Inflammatory macrophage (primary cell): ENCODE measurements at places on chromosomes 5 and 9.
A peak's percentile ranks its signal among the peaks of the same experiment; 100 is the strongest.

DNA sequence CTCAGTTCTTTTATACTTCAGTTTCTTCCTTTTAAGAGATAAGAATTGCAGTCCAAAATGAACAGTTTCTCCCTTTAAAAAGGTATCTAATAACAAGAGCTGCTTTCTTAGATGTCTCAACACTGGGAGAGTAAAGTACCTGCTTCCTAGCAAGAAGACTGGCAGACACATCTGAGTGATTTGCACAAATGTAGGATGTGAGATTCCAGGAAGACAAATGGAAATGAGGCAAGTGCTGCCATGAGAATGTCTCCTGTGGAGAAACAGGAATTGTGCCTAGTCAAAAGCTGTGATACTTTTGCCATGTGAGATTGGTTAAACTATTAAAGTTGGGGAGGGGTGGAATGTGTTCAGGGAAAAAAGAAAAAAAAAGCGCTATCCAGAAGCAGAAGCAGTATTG is 159.1 kb downstream of the HTR1A start:
- no peak for DNase-seq

- no peak for DNase-seq
Observed at GRCh38 chr5:756865-757345, 27.6 kb downstream of the ZDHHC11B start.

DNA sequence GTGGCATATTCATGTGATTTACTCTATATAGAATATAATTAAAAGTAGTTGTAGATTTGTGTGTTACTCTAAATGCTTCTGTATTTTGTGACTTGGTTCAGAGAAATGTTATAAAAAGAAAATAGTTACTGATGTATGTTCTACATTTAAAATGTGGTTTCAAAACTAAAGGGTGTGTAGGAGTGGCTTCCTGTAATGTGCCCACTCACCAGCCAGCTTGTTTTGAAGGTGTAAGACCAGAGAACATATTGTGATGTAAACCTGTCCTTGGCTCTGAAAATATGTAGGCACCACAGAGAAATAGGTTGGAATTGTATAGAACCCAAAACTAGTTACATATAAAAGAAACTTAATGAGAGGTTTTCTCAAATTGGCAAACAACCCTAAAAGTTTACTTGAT is 51.2 kb upstream of the ARRDC3 start:
- DNase-seq, result peak; percentile 50

DNA sequence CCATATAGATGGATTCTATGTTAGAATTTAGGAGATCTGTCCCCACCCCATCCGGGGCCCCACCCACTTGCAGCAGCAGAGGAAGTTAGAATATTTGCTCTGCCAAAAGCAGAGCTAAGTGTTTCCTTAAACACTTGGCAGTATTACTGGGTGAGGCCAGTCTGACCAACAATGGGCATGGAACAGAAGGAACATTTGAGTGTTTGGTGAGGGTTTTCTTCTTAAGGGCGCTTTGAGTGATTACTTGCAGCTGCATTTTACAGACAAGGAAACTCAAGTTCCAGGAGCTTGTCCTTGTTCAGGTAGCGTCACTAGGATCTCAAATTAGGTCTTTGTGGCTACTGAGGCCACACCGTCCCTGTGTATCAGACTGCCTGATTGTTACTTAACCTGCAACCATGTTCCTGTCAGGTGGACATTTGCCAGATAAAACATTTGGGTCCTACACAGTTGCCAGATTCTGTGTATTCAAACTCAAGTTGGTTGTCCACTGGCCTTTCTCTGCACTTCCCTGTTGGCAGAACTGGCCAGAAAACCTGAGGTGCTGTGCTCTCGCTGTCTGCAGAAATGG is 59.3 kb downstream of the SLC46A2 start:
- DNase-seq, result peak; percentile 64

GRCh38 chr5:92552206-92553160 is 1028.5 kb downstream of the NR2F1-AS1 start:
- DNase-seq, result peak; percentile 36

DNA sequence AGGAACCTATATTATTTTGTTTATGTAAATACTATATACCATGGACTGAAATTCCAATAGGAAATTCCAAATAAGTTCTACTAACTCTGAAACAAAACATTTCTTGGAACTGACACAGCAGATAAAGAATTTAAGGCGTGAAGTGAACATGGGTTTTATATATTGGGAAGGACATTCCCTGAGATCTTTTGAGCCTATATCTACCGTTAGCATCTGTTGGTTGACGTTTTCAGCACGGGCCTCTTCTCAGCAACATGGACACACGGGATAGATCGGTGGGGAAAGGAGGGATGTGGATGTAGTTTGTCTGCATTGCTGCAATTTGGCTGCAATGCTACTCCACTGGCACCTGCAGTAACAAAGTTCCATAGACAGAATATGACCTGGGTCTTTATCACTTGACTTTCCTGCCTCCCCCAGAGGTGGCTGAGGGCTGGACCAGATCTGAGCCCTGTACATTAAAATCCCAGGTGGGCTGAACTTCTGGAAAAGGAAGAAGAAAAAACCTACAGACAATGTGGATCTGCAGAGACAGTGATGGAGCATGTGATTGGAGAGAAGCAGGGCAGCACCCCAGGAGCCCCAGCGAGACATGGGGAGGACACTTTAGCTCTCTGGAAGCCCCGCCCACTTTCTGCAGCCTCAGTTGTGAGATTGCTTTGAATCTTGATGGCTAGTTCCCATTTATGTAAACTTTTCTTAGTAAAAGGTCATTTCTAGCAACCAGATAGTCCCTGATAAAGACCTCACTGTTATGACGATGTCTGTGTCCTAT is 91.2 kb upstream of the CPEB4 start:
- peak; percentile 22 for DNase-seq

GRCh38 chr9:89440548-89440947 is 57.4 kb downstream of the SEMA4D start:
- DNase-seq, result peak; percentile 97

DNA sequence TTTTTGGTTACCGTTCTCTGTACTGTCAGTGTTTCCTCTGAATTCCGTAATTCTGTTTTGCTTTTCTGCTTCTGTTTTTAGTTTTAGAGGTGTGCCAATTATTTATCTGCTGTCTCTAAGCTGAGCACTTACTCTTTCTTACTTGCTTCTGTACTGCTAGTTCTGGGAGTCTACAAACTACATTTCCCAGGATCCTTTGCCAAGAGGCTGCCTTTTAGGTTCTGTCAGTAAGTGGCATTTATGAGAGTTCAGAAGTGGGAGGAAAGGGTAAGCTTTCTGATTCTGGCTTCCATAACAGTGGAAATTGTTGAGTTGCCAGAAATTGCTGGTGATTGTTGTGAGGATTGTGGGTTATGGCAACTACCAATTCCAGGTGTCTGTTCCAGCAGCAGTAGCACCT is 102.4 kb downstream of the OSTF1 start:
- DNase-seq, result no peak

DNA sequence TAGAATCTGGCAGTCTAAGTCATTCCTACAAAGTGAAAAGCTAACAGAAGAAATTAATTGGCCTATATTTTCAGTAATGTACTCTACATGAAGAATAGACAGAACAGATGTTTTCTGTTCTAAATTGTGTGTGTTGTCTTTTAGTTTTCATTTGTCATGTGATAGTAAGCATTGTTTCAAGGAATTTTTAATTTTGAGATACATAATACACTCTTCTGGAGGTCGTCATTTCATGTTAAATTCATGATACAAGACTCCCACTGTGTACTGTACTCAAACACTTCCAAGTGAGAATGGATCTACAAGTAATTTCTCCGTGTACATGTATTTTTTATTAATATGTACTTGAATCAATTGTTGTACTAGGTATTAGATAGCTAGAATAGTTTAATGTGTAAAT is 1522.9 kb downstream of the MAT2B start:
- DNase-seq, result no peak

DNA sequence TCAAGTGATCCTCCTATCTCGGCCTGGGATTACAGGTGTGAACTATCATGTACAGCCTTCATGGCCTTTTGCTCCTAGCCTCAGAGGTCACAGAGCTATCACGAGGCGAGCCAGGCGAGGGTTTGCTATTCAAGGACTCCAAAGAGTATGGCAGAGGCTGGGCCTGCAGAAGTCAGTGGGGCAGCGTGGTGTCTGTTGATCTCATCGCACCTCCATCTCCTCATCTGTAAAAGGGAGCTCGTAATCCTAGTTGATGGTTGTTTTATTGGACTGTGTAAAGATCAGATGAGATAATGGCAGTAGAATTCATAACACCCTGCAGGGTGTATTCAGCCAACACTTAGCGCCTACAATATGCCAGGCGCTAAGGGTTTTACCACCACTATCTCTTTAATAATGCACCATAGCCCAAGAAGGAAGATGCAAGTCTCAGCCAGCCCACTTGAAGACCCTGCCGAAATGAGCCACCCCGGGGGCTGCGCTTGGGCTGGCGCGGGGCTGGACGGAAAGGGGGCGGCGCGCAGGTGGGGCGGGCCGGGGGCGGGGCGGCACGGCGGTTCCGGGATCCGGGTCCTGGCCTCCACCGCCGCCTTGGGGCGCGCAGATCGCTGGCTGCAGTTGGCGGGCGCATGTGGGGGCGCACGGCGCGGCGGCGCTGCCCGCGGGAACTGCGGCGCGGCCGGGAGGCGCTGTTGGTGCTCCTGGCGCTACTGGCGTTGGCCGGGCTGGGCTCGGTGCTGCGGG is at the start of gene GALNT12:
GALNT12 (plus strand) TSS at position 601 of the 744 bp plus-strand sequence; CDS start at position 630, 29 bp downstream.
- DNase-seq, result peak; percentile 72

GRCh38 chr5:176360894-176361436 is 599 bp downstream of the KIAA1191 start:
- no peak for DNase-seq
